ENCODE measurements at places on chromosomes 16 and 17.

DNA sequence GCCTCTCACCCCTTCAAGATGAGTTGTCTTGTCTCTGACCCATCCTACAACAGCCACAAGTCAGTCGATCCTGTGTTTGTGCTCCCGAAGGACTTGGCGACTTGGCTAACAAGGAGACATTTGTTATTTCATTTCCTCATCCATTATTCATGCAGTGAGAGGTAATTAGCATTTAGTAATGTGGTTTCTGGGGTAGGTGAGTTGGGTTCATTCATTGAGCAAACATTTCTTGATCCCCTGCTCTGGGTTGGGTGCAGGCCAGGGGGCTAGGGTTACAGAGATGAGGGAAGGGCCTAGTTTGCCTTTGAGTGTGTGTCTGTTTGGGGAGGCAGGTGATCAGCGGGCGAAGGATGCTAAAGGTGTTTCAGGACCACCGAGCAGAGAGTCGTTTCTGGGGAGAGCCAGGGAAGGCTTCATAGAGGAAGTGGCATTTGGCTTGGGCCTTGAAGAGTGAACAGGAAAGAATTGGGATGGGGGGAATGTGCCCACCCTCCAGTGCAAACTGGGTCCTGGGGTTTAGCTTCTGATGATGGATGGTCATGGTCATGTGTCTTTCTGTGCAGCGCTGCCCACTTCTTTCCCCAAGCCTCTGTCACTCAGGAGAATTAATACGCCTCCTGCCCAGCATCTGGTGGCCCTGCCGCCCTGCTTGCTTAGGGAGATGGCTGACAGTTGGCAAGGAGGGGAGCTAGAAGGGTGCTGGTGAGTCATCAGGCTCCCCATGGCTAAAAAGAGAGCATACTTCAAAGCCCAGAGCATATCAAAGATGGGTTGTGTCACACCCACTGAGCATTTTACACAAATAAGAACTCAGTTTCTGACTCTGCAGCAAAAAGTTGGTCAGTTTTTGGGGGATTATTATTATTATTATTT, 38.5 kb downstream of the MSI2 start:
- DNase-seq, result no peak

GRCh38 chr16:54118846-54119245, 167.7 kb downstream of the IRX3 start:
- no peak for DNase-seq

GRCh38 chr17:7873051-7873450, 15.2 kb downstream of the CYB5D1 start:
- DNase-seq, result no peak

GRCh38 chr17:79609049-79609589, 1.7 kb downstream of the RBFOX3 start:
- no peak for DNase-seq

DNA sequence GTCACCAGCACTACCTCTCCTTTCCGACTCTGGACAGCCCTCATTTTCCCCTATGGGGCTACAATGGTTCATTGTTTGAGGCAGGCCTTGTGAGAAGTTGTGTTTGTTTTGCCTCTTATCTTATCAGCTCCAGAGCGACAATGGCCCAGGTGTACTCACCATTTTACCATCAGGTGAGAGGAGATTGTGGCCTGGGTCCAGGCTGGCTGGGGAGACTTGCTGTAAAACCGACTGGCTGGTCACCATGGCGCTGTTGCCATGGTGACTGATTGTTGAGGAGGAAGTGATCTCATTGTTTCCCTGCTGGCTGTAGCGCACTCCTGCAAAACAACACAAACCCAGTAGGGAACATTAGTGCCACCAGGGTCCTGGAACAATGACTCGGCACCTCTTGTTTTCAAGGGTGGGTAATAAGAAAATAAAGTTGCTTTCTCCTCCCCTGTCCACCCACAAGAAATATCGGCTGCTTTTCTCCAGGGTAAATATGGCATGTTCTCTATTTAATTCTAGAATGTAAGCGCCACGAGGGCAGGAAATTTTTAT, 34.4 kb downstream of the HNF1B start:
- DNase-seq, result no peak
